ENCODE measurements at places on chromosomes 11 and 22.

DNA sequence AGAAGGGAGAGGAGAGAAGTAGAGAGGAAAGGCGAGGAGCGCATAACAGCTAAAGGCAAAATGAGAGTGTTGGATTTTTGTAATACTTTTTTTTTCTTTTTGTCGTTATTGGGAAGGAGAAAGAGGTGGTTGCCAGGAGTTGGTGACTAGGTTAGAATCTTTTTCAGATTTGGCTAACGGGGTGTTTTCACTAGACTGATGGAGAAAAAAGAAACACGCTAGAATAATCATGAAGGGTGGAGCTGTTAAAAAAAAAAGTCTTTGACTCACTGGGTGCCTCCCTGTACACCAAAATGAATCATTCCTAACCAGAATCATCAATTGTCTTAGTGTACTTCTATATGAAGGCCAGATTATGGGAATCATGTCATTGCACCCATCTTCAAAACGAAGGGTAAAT, 12.7 kb downstream of the BLID start:
- no peak for DNase-seq

DNA sequence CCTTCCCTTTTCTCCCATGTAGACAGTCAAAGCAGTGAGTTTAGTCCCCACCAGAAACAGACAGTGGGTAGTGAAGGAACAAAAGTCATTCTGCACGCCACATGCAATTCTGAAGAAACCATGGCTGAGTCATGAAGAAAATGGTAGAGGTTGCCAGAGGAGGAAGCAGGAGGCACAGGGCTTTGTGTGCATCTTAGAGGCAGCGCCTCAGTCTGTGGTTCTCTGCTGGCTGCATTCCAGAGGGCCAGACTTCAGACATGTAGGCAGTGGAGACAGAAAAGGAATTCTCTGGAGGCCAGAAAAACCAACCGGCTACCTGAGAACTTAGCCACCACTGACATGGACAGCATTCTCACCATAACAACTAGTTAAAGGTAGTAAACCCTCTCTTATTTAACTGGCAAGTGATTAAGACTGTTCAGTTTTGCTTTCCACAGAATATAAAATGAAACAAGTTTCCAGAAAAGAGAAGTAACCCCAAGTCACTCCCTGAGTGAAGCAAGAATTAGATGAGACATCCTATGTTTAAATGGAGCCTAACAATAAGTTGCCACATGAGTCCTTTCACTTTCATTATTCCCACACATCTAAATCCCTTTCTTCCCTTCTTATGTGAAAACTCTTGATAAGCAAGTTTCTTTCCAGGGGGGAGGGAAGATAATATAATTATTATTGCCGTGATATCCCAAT, 556.1 kb downstream of the SOX6 start:
- DNase-seq = no peak

- no peak for DNase-seq
These were observed 22.8 kb downstream of the SLC5A4 start for GRCh38 chr22:32232191-32232830.

DNA sequence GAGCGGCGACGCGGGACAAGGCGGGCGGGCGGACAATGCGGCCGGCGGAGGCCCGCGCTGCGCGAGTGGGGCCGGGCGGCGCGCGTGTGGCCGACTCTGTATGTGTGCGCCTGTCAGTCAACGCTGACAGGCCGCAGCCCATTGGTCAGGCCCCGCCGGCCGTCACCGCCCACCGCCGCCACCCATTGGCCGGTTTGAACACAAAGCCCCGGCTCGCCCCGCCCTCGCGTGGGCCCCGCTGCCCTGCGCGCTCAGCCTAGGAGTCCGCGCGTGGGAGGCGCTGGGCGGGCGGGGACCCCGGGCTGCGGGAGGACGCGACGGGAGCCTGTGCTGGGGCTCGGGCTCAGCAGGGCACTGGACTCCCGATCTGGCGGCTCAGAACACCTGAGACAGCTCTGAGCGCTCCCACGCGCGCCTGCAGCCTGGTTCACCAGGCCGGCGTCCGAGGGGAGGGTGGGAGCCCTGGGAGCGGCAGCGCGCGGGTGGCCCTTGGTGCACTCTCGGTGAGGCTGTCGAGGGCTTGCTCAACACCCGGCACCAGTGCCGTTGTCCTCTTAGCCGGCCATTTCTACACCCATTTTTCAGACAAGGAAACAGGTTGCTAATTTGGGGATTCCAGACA, at the start of gene SUN2:
Gene SUN2, minus strand, starts transcription at position 88 of the 622 bp plus-strand sequence. CDS start 3,370 bp downstream, outside the sequence.
- DNase-seq = peak; percentile 58

- no peak for DNase-seq
These were observed 72.2 kb upstream of the BID start for GRCh38 chr22:17846326-17846992.

- DNase-seq = no peak
These were observed 290.7 kb downstream of the NTM start for GRCh38 chr11:131661132-131661531.

- DNase-seq = no peak
These were observed 185.6 kb upstream of the MTMR2 start for GRCh38 chr11:96109331-96110030.

- DNase-seq = no peak
These were observed 2.7 kb upstream of the LDHAL6A start for GRCh38 chr11:18452927-18453326.

- peak; percentile 41 for DNase-seq
These were observed 30.5 kb downstream of the CHKA start for GRCh38 chr11:68090706-68091105.

DNA sequence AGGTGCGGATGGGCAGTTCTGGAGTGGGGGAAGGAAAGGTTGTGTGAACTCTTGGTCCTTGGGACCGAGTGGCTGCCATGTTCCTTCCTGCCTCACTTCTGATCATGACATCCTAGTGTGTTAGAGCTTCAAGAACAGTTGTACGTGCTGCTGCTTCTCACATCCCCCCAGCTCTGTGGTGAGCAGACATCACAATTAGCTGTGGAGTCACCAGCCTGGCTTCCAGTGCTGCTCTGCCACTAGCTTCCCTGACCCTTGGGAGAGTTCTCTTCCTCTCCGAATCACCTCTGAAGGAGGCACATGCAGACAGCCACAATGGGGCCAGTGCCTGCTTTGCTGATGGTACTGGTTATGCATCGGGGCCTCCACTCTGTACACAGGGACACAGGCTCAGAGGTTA, 6.2 kb upstream of the RAB1B start:
- no peak for DNase-seq

Data from LNCaP clone FGC (cell line).